ENCODE measurements at places on chromosomes 4 and X.

GRCh38 chr4:85029453-85029852 lies 63.0 kb upstream of the WDFY3 start:
- peak; percentile 44 for DNase-seq

DNA sequence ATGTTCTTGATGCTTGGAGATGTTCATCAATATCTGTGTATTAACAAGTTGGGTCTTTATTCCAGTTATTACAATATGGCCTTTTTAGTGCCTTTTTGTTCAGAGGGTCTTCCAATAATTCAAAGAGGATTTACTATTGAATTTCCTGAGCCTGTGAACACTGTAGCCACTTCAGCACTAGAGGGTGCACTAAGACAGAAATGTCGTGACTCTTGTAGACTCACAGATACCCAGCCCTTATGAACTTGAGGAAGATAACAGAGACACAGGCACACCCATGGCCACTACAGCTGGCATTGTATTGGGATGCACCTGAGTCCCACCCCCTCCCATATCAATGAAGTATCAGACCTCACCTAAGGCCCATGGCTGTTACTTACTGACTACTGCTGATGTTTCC lies 54.4 kb upstream of the ACTRT1 start:
- no peak for DNase-seq

DNA sequence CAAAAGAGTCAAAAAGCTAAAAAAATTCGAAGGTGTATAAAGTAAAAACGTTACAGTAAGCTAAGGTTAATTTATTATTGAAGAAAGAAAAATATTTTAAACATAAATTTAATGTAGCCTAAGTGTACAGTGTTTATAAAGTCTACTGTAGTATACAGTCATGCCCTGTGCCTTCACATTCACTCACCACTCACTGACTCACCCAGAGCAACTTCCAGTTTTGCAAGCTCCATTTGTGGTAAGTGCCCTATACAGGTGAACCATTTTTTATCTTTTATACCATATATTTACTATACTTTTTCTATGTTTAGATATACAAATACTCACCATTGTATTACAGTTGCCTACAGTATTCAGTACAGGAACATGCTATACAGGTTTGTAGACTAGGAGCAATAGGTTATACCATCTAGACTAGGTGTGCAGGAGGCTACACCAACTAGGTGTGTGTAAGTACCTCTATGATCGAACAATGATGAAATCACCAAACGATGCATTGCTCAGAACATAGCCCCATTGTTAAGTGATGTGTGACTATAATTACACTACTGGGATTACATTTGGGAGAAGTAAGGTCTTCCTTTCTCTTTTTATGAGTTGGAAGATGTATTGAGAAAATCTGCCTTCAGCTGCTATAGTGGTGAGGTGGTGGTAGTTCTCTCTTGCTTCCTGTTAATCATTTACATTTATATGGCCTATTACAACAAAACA lies 27.2 kb downstream of the TMSB4X start:
- no peak for DNase-seq

GRCh38 chr4:141654098-141654497 lies 17.7 kb downstream of the IL15 start:
- no peak for DNase-seq

DNA sequence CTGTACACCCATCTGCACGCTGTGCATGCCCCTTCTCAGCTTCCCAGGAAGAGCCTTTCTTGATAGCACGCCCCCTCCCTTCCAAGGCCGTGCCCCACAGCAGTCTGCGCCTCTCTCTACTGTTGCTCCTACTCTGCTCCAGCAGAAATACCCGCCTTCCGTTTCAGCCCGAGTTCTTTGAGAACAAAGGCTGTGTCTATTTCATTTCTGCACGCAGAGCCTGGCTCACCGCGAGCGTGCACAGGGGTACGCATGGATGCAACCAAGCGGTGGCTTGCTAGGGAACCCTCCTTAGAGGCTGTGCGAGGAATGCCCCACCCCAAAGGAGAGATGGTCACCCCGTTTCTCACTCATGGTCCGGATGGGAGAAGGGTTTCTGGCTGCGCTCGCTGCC lies 485 bp downstream of the AADAT start:
- DNase-seq: no peak

- no peak for DNase-seq
These were observed 95.7 kb downstream of the PWWP3B start for GRCh38 chrX:106263817-106264216.

GRCh38 chrX:117711782-117712181 lies 404.8 kb downstream of the KLHL13 start:
- no peak for DNase-seq

DNA sequence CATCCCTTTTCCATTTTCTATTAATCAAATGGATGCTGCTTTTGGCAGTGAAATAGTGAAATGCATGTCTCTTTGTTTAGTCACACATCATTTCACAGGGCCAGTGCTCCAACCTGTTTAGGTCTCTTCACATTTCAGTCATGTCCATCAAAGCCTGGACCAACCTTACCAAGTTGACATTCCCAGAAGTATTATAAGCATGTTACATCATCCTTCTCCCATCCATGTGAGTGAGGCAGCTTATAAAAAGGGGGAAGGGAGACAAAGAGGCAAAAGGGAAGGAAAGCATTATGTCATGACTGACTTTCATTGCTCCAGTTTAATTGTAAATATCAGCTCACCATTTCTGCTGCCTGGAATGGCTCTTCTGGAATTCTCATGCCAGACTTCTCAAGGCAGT lies 94.4 kb downstream of the NWD2 start:
- no peak for DNase-seq

GRCh38 chrX:149513825-149514428 lies 8.8 kb upstream of the IDS start:
- no peak for DNase-seq

- DNase-seq: no peak
These were observed 226.7 kb downstream of the GRIA2 start for GRCh38 chr4:157447195-157447594.

DNA sequence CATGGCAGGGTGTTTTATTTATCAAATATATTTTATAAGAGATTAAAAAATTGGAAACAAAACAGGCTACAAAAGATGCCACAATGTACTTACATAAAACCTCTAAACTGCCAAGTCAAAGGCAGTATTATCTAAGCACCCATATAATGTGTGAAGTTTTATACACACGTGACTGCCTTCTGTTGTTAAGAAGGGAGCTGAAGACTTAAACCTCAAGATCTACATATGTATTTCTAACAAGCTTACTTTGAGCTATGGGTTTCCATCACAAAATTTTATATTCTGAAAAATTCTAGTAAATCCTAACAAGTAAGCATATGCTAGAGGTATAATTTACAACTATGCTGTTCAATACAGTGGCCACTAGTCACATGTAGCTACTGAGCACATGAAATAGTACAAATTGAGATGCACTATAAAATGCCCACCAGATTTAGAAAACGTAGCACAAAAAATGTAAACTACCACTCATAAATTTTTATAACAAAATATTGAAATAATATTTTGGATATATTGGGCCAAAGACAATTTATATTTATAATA lies 9.8 kb downstream of the ATP8A1 start:
- DNase-seq: no peak

DNA sequence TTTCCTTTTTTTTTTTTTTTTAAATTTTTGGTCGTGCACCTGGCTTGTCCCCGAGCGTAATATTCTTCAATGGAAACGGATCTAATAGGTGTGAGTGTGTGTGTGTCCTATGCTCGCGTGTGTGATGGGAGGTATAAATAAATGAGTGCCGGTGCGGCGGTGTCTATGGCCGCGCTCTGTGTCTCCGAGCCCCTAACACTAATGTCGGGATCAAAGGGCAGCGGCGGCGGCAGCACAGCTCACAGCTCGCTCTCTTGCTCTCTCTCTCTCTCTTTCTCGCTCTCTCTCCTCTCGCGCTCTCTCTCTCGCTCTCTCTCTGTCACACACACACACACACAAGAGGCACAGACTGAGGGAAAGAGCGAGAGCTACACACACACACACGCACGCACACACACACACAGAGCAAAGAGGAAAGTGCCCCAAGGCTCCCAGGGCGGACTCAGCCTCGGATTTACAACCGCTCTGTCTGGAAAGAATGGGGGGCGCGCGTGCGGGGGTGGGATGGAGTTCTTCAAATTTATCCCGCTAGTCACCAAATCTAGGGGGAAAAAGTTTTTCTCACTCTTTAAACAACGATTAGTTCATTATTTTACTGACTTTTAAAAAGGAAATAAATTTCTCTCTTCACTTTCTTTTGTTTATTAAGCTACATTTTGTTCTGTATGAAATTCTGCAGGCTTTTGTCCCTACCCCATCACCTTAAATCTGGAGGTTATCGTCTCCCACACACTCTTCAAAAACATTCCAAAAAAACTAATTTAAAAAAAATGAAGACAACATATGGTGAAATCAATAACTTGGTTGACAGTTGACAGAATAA lies at the start of gene ZNF827:
Gene ZNF827, minus strand, starts transcription at position 206 of the 823 bp plus-strand sequence. CDS start 416 bp downstream, outside the sequence.
- DNase-seq: peak; percentile 15

DNA sequence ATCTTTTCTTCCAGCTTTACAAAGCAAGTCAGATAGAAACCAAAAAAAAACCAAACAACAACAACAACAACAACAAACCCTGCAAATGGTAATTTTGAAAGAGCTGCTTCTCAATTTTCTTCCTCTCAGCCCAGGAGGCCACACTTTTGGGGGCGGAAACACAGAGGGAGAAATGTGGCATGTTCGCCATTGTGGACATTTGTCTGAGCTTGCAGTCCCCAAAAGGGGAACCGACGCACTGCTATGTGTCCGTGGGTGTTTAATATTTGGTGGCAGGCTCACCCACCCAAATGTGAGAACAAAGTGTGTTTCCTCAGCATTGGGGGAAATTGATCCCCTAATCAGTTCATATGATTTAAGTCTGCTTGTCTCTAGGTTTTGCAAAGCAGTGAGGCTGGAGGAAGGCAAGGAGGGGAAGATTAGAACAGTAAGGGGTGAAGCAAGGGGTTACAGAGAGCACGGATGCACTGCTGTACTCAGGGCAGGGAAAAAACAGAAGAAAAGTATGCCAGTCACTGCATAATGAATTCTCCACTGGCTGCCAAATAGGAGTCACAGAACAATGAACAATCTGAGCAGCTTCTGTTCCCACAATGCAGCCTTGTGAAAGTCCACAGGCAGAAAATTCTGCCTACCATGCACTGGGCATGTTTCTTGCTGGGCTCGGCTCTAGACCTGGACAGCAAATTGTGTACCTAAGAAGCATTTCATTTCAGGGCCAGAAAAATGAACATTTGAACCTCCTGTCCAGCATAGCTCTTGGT lies 74.7 kb upstream of the GPM6B start:
- no peak for DNase-seq

DNA sequence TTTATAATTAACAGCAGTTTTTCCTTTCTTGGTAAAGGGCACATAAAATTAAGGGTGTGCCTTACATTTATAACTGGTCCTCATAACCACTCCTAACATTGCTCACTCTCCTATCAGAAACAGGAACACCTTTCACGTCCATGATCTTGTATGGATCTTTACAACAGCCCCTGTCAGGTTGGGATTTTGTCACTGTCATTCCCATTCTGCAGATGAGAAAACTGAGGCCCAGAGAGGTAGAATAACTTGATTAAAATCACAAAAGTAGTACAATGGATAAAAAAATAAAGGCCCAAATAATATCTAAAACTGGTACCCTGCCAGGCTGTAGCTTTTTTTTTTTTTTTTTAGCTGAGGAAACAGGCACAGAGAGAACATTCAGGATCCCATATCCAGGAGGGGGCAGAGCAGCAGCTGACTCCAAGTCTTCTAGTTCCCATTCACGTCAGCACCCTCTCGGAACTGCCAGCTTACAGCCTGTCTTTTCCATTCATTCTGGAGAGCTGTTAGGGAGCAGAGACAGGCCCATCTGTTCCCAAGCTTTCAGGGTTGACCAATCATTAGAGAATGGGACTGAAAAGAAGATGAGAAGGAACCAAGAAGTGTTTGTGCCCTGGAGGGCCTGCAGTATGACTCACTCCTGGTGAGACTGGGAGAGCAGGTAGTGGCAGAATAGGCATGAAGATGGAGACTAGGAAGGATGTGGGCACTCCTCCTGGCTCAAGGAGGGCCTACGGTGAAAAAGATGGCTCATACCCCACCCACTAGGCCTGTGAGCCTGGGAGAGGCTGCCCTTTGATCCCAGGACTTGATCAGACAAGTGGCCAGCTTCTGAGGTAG lies 7.3 kb downstream of the SUV39H1 start:
- peak; percentile 57 for DNase-seq

- DNase-seq: no peak
These were observed 653.2 kb upstream of the GALNT7 start for GRCh38 chr4:172515266-172515879.

DNA sequence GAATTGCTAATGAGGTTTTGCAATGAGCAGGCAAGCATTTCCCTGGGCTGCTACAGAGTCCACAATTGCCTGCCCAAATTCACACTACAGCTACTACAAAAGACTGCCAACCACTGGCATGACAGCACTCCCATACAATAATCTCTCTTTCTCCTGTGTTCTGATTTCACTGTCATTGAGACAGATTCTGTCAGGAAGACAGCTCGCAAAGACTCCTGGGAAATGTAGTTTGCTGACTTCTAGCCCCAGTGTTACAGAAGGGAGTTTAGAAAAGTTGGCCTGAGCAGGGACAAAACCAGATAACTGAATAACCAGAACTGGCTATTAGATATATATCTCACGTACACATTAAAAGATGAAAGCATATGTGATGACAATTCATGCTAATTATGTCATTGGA lies 1231.3 kb upstream of the PRKX start:
- no peak for DNase-seq

DNA sequence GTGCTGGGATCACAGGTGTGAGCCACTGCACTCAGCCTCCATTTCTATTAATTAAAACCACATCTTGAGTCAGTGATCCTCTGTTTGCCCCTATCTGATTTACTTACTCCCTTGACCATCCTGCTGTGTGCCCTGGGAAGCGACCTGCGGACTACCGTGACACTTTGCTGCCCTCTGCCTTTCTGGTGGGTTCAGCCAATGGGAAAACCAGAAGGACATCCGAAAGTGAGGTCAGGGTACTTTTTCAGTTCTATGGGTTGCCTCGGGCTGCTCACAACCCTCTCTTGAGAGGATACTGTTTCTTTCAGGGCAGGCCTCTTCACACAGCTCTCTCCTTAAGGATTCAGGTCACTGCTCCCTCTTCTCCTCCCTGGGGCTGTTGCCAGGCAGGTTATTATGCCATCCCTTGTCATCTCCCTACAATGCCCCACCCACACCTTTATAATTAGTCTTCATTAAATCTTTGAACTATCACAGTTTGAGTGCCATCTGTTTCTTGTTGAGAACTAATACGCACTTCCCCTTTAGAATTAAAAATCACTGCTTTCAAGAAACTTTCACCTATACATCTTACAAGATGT lies 21.4 kb downstream of the PLAC8 start:
- DNase-seq: no peak

- DNase-seq: no peak
These were observed 19.7 kb downstream of the SHROOM2 start for GRCh38 chrX:9805956-9806355.

DNA sequence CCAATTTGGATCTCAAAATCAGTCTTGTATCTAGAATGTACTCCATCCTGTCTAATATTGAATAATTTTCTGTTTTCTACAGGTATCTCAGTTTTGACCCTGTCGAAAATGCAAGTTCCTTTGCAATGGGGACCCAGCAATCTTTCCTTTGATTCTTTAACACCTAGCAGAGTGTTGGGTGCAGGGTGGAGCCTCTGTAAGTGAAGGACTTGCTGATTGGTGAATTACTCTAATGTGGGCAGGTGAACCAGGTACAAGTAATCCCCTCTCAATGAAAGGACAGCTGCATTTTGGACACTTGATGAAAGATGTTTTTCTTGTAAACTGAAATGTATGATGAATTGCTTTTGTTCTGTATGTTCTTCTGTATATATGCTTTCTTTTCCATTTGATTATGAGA lies 54.9 kb downstream of the NWD2 start:
- no peak for DNase-seq
